ENCODE measurements at places on chromosomes 12 and 14. TPM values are rescaled to one million over a fixed set of nuclear protein-coding genes. Genes with fewer than 3 reads are reported as not detected.

GRCh38 chr12:95944108-95944704 is 1.1 kb downstream of the AMDHD1 start:
- DNase-seq: no peak

- DNase-seq: no peak
Observed at GRCh38 chr12:118590406-118591150, 214.2 kb downstream of the SUDS3 start.

GRCh38 chr12:117904051-117904450 is 64.7 kb downstream of the KSR2 start:
- no peak for DNase-seq

DNA sequence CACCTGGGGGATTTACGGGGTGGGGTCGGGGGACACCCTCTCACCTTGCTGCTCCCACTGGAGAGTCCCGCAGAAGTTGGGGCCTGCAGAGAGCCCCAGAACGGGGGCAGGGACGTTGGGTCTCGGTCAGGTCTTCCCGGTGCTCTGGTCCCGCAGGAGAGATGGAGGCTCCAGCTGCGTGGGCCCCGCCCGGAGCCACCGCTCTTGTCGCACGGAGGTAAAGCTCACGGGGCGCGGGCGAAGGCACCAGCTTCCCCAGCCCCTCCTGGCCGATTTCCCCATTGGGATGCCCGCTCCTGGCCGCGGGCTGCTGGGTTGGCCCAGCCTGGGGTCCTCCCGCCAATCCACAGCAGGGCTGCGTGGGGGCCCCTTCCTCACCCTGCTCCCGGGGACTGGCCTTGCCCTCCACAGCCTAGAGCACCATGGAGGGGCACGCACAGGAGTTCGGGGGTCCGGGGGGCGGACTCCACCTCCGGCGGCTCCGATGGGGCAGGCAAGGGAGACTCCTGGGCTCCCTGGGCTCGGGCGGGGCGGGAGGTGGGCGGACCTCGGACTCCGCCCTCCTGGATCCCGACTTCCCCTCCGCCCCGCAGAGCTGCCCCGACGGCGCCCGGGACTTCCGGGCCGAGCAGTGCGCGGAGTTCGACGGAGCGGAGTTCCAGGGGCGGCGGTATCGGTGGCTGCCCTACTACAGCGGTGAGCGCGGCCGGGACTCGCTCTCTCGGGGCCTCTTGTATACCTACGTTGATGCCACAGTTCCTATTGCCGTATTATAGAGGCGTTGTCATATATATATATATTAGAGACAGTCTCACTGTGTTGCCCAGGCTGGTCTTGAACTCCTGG is 8.4 kb downstream of the PAPLN start:
- DNase-seq: peak; percentile 25

- DNase-seq: no peak
Observed at GRCh38 chr12:111841236-111841749, 735 bp upstream of the MAPKAPK5 start.

DNA sequence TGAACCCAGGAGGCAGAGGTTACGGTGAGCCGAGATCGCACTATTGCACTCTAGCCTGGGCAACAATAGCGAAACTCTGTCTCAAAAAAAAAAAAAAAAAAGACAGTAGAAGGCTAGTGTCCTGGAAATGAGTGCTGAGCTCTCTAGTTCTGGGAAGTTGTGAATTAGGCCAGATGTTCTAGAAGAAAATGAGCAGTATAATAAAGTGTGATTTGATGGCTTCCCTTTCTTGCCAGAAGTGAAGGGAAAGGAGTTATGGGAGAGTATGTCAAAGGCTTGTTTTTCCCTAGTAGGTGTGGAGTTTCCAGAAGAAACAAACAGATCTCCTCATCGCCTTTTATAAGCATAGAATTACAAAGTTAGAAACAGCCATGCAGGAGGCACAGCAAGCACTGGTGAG is 20.5 kb downstream of the RNF212B start:
- no peak for DNase-seq

- DNase-seq: no peak
Observed at GRCh38 chr14:77498120-77498979, at the start of gene ISM2. TSS of gene ISM2 (minus strand) at chr14:77498816. CDS start at chr14:77498793, 23 bp downstream.

DNA sequence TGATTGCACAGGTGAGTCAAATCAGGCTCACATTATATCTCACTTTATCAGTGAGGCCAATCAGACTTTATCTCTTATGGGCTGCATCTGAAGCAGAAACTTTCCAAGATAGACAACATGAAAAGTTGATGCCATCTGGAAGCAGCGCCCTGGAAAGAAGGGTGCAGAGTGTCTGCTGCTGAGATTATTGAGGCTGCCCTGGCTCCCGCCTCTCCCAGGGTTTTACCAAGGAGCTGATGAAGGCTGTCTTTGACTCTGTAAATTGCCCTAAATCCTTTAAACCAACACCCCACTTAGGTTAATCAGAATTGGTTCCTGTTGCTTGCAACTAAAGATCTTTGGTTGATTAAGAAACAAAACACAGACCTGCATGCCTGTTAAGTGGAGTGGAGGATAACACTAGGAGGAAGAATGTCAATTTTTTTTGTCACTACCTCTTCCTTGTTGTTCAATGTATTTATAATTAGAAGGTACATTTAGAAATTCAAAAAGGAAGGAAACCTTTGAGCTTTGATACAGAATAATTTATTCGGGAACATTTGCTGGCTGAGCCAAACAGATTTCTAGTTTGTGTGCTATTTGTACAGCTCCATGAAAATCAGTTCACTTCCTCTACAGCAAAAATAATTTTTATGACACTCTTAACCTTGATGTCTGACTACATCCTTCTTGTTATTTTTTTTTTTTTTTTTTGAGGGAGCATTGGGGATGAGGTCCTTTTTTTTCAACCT is 104.1 kb downstream of the VEZT start:
- DNase-seq: no peak

DNA sequence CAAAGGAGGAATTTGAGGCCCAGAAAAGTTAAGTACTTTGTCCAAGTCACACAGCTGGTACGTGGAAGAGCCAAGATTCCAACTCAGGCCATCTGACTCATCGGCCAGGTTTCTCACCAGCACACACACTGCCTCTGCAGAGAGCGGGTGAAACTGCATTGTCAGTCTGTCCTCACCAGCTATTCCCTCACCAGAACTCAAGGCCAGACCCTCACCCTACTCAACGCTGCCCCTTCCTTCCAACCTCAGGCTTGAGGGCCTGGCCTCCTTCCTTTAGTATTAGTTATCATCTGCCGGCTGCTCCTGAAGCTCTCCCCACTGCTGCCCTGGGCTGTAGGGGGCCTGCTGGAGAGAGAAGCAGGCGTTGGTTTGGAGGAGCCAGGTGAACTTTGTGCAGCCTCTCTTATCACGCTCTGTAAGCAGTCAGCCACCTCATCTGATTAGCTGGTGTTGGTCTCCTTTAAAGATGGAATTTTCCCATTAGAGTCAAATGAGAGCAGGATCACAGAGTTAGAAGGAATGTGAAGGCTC is 16.6 kb upstream of the PLEK2 start:
- peak; percentile 69 for DNase-seq

DNA sequence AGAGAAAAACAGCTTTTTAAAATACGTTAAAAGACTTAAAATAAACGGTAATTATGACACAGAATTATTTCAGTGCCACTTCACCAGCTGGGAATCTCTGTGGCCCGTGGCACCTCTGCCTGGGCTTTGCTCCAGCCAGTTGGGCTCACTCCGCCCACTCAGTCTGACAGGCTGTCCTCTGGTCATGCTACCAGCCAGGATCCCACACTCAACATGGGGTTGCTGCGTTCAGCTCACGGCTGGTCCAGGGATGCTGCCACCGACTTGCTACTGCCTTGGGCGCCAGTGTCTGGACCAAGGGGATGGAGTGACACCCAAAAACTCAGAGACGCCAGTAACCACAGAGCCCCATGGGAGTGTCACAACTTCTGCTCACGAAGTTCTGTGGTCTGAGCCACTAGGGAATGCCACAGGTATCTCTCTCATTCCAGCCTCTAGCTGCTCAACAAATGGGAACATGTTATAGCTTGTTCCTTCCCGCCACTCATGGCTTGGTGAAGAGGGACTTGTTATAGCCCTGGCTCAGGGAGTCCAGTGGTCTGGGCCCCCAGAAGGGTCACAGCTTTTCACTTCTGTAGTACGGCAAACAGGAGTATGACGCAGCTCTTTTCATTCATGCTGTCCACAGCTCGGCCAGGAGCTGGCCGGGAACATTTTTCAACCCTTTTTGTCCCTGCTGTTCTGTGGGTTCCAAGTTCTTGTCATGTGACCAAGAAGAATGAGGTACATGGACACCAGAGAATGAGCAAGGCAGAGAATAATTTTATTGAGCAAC is 23.4 kb upstream of the ATXN7L3B start:
- DNase-seq: no peak

- DNase-seq: peak; percentile 50
Observed at GRCh38 chr12:7483343-7483742, 20.2 kb downstream of the CD163 start.

DNA sequence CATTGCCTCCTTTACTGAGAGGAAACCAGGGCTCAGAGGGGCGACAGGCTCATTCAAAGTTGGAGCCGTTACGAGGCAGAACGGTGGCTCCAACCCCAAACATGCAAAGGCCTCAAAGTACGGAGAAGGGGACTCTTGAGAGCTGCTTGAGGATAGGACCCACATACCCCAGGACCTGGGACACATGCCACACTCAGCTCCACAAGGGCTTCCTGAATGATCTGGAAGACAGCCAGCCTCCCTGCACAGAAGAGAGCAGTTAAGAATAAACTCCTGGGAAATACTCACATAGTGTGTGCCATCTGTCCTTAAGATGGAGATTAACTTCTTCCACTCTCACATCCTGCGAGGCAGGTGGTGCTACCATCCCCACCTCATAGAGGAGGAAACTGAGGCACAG is 26.6 kb upstream of the NXPH4 start:
- no peak for DNase-seq

GRCh38 chr14:77589099-77589498 is 27.3 kb downstream of the SPTLC2 start:
- no peak for DNase-seq

GRCh38 chr14:104320611-104321086 is 182.3 kb downstream of the KIF26A start:
- DNase-seq: no peak

- no peak for DNase-seq
Observed at GRCh38 chr14:87397499-87397898, 595.5 kb downstream of the GALC start.

- DNase-seq: no peak
Observed at GRCh38 chr12:105982022-105982421, 156.7 kb downstream of the NUAK1 start.

GRCh38 chr12:58302487-58303011 is 361.2 kb downstream of the ATP23 start:
- DNase-seq: no peak

GRCh38 chr12:104864668-104865067 is 93.4 kb downstream of the SLC41A2 start:
- DNase-seq: no peak

DNA sequence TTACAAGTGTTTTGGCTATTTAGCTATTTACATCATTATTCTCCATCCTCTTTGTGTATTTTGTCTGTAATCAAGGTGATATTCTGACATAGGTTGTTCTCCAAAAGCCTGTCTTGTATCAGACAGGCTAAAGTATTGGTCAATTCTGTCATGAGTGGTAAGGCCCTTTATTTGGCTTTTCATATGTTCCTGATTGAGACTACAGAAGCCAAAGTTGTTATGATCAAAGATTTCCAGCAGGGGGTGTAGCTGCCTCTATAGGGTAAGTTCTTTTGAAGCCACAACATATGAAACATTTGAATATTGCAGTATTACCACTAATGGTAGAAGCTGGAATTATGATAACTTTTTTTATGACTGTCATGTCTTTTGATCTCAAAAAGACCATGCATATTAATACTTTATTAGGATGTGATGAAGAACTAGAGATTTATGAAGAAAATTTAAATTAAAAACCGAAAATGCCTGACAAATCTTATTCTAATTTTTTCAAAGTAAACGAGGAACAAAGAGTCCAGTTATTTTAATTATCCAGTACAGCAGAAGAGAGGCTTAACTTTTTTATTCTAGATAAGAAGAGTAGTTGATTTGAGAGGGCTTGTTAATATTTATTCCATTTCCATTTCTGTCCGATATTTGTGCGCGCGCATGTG is 3.4 kb upstream of the ARHGAP5 start:
- peak; percentile 74 for DNase-seq

DNA sequence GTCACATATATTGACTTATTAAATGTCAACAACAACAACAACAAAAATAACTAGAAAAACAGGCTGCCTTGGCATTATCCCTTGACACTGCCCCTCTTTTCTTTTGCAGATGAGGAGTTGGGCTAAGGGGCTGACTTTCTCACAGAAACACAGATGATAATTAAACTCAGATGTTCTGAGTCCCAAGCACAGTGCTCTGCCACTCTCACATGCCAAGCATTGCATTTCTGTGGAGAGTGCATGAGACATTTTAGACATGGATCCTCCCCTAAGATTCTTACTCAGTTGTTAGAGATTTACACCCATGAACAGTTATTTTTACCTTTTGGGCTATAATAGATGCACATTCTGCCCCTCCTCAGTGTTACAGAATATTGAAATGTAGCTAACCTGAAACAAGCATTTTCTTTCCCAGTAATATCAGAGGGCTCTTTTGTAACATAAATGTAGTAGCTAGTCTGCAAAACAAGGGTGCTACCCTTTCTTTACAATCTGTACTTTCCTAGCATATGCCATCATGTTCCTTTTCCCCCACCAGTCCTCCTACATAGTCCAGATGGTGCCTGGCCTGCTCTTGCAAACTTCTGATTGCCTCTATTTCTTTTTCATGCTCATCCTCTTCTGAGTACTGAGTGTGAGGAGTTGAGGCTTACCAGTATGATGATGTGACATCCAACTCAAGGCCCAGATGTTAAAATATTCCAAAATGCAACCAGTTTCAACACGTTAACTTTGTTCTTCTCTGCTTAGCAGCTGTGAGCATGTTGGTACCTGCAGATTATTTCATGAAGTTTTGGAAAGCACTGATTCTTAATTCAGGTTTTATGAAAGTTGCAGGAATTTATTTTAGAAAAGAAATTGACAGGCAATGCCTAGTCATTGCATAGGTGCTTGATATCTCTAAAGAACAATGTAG is 125.0 kb upstream of the ATP2B1 start:
- no peak for DNase-seq

DNA sequence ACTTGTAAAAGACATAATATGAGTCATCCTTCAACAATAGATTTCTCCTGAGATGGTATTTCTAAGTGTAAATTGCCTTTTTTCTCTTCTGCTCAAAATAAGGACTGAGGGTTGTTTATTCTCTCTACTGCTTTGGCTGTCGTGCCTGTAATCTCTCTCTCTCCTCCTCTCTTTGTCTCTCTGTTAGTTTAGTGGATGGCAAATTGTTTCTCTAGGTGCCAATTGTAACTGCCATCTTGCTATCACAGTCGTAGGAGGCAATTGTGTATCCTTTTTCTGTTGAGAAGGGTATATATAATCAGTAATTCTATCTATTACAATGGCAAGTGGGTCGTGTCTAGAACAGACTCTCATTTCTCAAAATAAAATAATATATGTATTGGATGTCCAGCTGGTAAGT is 545.0 kb upstream of the FBXO33 start:
- DNase-seq: no peak

Gene C12orf50
- total RNA-seq: not detected

Gene TEP1
- 9.4 TPM for total RNA-seq

Gene GNG2
- total RNA-seq: 3.3 TPM

Gene RDH5
- total RNA-seq: 2.7 TPM

Gene GPRC5D
- not detected for total RNA-seq

Gene DEPDC4
- total RNA-seq: 2.4 TPM
